WTC11 (cell line): ENCODE measurements at places on chromosomes 3 and 15. TPM values are rescaled to one million over a fixed set of nuclear protein-coding genes. Genes with fewer than 3 reads are reported as not detected.

The NR1I2 gene
- total RNA-seq: 1.7 to 2.8 TPM (median 2.7 TPM) in 3 replicates

The AGTR1 gene
- 0.13 to 0.25 TPM in 2 of 3 replicates, not detected in the other for total RNA-seq

The NTRK3 gene
- total RNA-seq: 8.2 to 12.3 TPM (median 10.3 TPM) in 3 replicates

- no peak for DNase-seq
These were observed 52.2 kb upstream of the HES1 start for GRCh38 chr3:194083637-194084224.

DNA sequence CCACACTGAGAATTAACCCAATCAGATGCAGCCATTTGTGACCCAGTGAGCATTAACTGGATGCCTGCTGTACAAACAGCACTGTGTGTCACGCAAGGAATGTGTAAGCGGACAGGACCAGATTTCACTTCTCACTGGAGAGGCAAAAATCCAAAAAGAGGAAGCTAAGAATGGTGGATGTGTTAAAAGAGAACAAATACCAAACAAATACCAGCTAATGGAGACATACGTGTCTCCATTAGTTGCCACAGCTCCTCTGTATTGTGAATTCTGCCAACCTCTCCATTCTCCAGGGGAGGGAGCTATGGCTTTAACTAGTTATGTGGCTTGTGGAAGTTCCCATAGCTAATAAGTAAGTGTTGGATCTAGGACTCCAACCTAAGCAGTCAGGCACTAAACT, 2.6 kb downstream of the LTF start:
- no peak for DNase-seq

GRCh38 chr3:16392717-16393116, 120.8 kb downstream of the RFTN1 start:
- no peak for DNase-seq

DNA sequence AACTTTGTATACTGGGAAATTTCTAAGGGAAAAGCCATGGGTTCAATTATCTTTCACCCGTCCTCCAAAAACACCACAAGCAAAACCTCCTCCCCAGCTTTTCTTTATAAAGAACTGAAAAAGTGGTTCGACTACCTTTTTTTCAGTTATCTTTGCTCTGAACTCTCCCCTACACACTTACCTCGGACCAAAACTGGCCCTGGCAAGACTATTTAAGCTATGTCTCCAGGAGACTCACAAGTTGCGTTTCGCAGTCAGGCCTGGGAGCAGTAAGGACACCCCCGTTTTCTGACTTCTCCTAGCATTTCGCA, 645 bp downstream of the COPS2 start:
- DNase-seq: no peak

GRCh38 chr3:196192036-196192523, 19.1 kb downstream of the ZDHHC19 start:
- peak; percentile 72 for DNase-seq
